T-cell (primary cell): ENCODE measurements at places on chromosomes 11 and 22. TPM values are rescaled to one million over a fixed set of nuclear protein-coding genes. Genes with fewer than 3 reads are reported as not detected.
A peak's percentile ranks its signal among the peaks of the same experiment; 100 is the strongest.

SMIM38 gene
- 0.12 TPM for total RNA-seq

SLC22A6 gene
- total RNA-seq: not detected

DNA sequence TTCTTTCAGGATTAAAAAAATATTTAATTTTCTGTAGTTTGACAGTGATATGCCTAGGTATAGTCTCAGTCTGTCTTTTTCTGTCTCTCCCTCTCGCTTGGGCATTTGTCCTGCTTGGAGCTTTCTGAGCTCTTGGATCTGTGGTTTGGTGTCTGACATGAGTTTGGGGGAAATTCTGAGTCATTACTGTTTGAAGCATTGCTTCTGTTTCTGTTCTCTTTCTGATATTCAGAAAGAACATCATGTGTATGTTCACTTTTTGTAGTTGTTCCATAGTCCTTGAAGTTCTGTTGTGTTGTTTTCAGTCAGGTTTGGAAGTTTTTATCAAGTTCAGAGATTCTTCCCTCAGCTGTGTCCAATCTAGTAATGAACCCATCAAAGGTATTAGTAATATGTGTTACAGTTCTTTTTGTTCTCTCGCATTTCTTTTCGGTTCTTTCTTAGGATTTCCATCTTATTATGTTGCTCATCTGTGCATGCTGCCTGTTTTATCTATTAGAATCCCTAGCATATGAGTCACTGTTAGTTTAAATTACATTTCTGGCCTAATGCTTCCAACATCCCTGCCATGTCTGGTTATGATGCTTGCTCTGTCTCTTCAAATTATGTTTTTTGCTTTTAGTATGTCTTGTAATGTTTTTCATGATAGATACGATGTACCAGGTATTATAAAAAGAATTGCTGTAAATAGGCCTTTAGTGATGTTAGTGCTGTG, 48.4 kb downstream of the DDX10 start:
- H3K36me3 ChIP-seq: peaks cover 6% of the 10 kb centered on the region
- H3K4me3 ChIP-seq: no peak overlapping the region
- no peak for DNase-seq
- H3K4me1 ChIP-seq: no peaks in the 10 kb centered on the region
- H3K27ac ChIP-seq: no peak overlapping the region

GRCh38 chr22:45677063-45677462, 5.4 kb downstream of the ATXN10 start:
- no peaks in the 10 kb centered on the region for H3K27me3 ChIP-seq
- peaks cover 3% of the 10 kb centered on the region for H3K36me3 ChIP-seq
- no peak overlapping the region for H3K4me3 ChIP-seq

DNA sequence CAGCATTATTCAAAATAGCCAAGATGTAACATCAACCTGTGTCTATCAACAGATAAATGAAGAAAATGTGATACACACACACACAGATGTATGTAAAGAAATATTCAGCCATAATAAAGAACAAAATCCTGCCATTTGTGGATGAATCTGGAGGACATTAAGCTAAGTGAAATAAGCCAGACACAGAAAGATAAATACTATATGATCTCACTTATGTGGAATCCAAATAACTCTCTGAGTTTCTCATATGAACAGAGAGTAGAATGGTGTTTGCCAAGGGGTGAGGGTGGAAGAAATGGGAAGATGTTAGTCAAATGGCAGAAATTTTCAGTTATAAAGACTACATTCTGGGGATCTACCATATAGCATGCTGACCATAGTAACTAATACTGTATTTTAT, 224.2 kb downstream of the GUCY1A2 start:
- no peaks in the 10 kb centered on the region for H3K27me3 ChIP-seq
- no peaks in the 10 kb centered on the region for H3K4me1 ChIP-seq
- no peaks in the 10 kb centered on the region for H3K36me3 ChIP-seq
- no peak for DNase-seq
- H3K27ac ChIP-seq: no peak overlapping the region

DNA sequence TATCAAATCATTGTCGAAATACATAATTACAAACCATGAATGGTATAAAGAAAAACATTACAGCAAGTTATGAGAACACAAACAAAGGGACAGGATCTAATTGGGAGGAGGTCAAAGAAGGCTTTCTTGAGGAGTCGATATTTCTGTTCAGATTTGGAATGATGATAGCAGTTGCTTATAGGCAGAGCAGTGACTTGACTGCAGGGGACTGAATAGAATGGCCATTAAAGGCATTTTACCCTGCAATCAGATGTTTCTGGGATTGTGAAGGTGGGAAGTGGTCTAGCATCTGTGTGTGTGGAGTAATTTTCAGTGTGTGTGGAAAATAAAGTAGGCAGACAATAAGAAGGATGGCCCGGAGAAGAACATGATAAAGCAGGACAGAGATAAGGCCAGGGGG, 41.0 kb downstream of the BLID start:
- no peaks in the 10 kb centered on the region for H3K4me1 ChIP-seq
- no peaks in the 10 kb centered on the region for H3K36me3 ChIP-seq
- no peaks in the 10 kb centered on the region for H3K27me3 ChIP-seq
- no peak for DNase-seq
- H3K4me3 ChIP-seq: no peak overlapping the region

- H3K4me1 ChIP-seq: peaks cover 44% of the 10 kb centered on the region
- H3K4me3 ChIP-seq: peak overlapping the region; percentile 80
- DNase-seq: peak; percentile 51
- no peak overlapping the region for H3K27ac ChIP-seq
Observed at GRCh38 chr22:20430720-20431510, 6.7 kb downstream of the SCARF2 start.

- no peak overlapping the region for H3K27ac ChIP-seq
- H3K4me3 ChIP-seq: no peak overlapping the region
- H3K27me3 ChIP-seq: no peaks in the 10 kb centered on the region
- H3K36me3 ChIP-seq: no peaks in the 10 kb centered on the region
Observed at GRCh38 chr11:123469586-123469985, 39.5 kb downstream of the GRAMD1B start.

- H3K36me3 ChIP-seq: no peaks in the 10 kb centered on the region
- H3K4me1 ChIP-seq: no peaks in the 10 kb centered on the region
- no peak for DNase-seq
- no peak within 1 kb of the TSS for H3K4me3 ChIP-seq
- H3K27ac ChIP-seq: no peak within 1 kb of the TSS
Observed at GRCh38 chr11:127000291-127000968, at the start of gene KIRREL3. Gene KIRREL3, minus strand, starts transcription at chr11:127000770.

DNA sequence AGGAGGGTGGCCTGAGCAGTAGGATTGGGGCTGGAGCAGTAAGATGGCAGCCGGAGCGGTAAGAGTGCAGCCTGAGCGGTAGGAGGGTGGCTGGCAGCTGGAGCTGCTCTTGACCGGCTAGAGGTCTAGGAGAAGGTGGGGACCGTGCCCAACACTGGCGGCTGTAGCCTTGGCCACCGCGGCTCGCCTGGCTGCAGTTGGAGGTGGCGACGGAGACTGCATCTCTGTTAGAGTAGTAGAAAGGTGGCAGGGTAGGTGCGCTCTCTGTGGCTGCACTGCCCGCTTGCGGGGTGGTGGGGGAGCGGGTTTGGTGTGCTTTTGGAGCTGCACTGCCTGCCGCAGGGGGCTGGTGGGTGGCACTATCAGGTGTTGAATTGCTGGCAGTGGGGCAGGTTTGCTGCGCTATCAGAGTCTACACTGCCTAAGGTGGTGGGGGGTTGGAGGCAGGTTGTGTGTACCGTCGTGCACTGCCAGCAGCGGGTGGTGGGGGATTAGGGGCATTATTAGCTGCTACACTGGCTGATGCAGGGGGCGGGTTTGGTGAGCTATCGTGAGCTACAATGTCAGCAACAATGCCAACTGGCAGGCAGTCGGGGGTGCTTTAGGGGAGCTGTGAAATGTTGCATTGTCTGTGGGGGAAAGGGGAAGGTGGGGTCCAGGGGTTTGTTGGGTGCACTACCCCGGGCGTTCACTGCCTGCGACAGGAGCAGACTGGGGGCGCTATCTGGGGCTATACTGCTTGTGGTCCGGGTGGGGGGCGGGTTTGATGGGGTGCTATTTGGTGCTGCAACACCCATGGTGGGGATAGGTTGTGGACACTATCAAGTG, 4461.3 kb upstream of the OR11H1 start:
- no peaks in the 10 kb centered on the region for H3K36me3 ChIP-seq
- no peak for DNase-seq
- H3K4me3 ChIP-seq: no peak overlapping the region
- H3K27me3 ChIP-seq: no peaks in the 10 kb centered on the region
- H3K4me1 ChIP-seq: no peaks in the 10 kb centered on the region
